ENCODE measurements at places on chromosomes 7 and 10. TPM values are rescaled to one million over a fixed set of nuclear protein-coding genes. Genes with fewer than 3 reads are reported as not detected.
A peak's percentile ranks its signal among the peaks of the same experiment; 100 is the strongest.

Gene OR2A1
- 0.25 TPM for total RNA-seq

Gene DLX5
- not detected for total RNA-seq

Gene NRCAM
- total RNA-seq: 0.61 TPM

Gene TWIST1
- total RNA-seq: 6.1 TPM

Gene EBLN1
- total RNA-seq: not detected

Gene STEAP1
- total RNA-seq: 4.8 TPM

Gene PKD2L1
- not detected for total RNA-seq

Gene FKBP9
- total RNA-seq: 65.6 TPM

DNA sequence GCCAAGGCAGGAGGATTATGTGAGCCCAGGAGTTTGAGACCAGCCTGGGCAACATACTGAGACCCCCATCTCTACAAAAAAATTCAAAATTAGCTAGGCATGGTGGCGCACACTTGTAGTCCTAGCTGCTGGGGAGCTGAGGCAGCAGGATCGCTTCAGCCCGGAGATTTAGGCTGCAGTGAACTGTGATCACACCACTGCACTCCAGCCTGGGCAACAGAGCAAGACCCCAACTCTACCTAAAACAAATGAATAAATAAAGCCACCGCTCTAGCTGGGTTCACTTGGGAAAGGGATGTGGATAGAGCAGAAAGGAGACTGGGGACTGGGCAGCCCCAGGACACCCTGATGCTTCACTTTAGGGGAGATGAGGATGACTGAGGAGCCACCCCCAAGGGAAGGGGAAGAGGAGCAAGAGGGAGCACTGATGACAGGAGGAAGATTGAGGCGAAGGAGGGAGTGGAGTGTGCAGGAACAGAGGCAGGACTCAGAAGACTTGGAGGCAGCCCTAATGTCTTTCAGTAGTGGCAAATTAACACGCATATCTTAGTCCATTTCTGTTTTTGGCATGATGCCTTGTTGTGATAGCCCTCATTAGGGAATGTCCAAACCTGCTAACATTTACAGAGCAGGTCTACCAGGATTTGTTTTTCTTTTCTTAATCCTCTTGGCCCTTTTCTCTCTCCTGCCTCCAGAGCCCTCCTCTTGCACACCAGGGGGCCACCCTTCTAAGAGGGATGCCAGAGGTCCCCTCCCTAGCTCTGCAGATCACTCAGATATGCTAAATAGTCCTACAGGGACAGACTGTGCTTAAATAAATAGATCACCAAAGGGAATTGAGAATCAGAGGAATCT is 88.3 kb downstream of the C10orf105 start:
- no peak for DNase-seq

DNA sequence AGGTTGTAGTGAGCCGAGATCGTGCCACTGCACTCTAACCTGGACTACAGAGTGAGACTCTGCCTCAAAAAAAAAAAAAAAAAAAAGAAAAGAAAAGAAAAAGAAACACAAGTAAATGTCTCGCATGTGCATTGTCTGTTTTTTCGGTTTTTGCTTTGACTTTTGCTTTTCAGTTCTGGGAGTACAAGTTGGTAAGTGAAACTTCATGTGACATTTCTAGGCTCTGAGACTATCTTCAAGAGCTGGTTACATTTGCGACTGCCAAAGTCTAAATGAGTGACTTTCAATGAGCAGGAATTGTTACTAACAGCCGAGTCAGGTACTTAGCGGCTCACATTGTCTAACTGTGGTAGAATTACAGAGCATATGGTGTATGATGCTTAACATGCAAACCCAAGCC is 107.0 kb upstream of the CELF2 start:
- no peak for DNase-seq

GRCh38 chr10:29585488-29585976 is 49.2 kb downstream of the SVIL start:
- DNase-seq: no peak

- DNase-seq: no peak
Measured at GRCh38 chr10:110129490-110129889, 77.9 kb upstream of the MXI1 start.

DNA sequence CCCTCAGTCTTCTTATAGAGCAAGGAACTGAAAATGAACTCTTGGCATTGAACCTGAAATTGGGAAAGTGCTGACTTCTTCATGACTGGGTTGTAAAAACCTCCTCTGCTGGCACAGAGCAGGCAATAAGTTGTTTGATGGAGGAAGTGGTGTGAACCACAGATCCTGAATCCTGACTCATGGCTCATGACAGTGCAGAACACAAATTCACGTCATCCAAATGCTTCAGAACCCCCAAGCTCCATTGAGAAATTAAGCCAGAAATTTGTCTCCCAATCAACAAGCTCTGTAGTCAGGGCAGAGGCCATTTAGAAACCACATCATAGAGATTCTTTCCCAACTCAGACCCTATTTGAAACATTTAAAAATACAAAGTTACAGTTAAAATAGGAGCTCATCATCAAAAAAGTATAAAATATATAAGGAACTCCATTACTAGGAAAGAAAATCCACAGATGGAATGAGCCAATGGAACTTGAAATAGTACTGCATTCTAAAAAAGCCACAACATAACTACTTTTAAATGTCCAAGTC is 10.3 kb upstream of the STK17A start:
- no peak for DNase-seq

- no peak for DNase-seq
Measured at GRCh38 chr10:54961040-54961439, 160.0 kb upstream of the PCDH15 start.

DNA sequence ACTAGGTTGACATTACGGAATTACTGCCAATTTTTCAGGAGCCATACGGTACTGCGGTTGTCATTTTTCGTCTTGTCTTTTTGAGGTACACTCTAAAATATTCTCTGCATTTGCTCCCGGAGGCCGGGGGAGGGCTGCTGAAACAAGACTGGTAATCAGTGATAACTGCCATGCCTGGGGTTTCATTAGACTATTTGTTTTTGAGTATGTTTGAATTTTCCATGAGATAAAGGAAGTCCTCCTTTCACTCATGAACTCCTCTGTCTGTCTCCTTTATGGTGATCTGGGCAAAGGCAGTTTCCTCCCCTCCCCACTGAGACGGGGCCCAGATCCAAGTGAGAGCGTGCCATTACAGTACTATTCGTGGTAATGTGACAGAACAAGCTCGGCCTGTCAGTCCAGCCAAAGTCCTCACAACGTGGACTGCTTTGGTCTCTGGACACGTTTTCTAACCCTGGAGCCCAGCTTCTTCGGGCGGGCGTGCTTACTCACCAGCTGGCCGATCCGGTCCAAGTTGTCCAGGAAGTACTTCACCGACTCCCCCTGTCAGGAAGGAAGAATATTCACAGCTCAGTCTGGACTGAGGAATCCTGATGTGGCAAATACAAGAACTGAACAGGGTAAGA is 45.1 kb downstream of the AMZ1 start:
- peak; percentile 77 for DNase-seq

GRCh38 chr10:8721650-8722049 is 667.2 kb downstream of the GATA3 start:
- no peak for DNase-seq

GRCh38 chr10:102713539-102713813 is 721 bp downstream of the ARL3 start:
- no peak for DNase-seq

DNA sequence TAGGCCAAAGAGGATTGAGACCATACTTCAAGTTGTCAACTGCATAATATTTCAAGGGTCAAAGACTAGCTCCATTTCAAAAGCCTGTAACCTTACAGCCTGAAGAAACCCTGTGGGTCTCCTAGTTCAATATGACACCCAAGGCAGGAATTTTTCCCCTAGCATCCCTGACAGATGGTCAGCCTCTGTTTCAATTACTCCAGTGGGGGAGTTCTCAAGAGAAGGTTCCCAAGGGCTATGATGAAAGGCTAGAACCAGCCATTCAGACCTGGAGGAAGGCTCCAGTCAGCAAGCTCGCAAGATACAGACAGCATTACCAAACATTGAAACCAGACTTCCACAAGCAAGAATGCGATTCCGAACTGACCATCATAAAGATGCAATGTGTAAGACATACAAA is 1.6 kb downstream of the HTR7 start:
- DNase-seq: no peak
